ENCODE measurements at places on chromosomes 4 and X.

GRCh38 chr4:152187693-152188092, 348.2 kb downstream of the FBXW7 start:
- no peak for DNase-seq

GRCh38 chr4:86497131-86497530, 97.0 kb upstream of the PTPN13 start:
- DNase-seq = peak; percentile 48

DNA sequence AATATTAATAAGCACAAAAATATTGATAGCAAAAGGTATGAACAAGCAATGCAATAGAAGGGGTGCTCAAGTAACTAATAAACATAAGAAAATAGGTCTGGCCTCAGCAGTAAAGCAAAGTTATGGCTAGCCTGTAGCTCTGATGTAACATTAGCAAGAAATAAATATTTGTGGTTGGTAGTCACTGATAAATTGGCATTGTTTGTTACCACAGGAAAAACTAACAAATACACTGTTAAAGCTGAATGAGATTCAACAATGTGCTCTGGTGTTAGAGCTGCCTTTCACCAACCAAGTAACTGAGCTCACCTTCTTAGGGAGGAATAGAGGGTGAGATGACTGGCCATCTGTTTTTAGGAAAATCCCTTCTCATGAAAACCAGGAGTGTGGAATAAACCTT, 71.4 kb downstream of the AREG start:
- DNase-seq = no peak

- DNase-seq = peak; percentile 81
Observed at GRCh38 chrX:103878466-103879122, 46.5 kb upstream of the RAB9B start.

DNA sequence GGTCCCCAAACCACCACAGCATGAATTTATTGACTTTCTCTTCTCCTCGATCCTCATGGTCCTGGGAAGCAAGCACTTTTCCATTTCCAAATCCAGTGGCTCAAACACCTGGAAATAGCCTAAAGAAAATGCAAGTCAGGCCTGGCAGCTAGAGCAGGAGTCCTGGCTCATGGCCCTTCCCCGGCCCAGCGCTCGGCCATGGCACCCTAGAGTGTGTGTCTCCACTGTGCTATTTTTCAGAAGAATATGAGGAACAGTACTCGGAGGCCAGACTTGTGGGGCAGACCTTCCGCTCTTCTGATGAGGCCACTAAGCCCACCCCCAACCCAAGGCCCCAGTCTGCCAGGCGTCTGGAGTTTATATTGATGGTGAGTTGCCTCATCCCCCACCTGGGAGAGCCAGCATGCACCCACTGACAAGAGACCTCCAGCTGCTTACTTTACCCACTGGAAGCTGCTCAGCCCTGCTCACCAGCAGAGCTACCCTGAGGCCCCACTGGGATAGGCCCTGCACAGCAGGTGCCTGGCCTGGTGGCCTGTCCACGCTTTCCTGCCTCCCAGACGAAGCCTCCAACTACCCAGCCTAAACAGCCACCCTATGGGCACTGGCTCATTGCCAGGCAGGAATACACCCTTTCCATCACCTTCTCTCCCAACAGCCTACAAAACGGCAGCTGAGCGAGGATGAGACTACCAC, 2.3 kb upstream of the RTL5 start:
- no peak for DNase-seq

GRCh38 chrX:135595543-135595942, 75.1 kb downstream of the INTS6L start:
- DNase-seq = no peak

GRCh38 chr4:82429728-82430192, 502 bp downstream of the HNRNPDL start:
- DNase-seq = peak; percentile 58

DNA sequence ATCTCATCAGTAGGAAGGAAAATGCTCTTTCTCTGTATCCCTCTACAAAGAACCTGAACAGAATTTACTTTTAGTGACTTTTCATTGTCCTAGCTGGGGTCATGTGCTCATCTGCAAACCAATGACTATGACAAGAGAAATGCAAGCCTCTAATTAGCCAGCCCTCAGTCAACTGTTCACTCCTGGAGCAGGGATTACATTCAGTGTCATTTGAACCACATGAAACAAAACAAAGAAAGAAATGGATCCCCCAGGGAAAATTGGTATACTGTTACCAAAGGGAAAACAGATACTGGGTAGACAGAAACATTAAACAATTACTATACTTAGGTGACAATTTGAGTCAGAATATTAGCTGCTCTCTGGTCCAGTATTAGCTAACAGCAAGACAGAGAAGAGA, 173.6 kb downstream of the RCHY1 start:
- DNase-seq = no peak

- DNase-seq = peak; percentile 69
Observed at GRCh38 chr4:32499171-32499570, 1779.0 kb downstream of the PCDH7 start.

DNA sequence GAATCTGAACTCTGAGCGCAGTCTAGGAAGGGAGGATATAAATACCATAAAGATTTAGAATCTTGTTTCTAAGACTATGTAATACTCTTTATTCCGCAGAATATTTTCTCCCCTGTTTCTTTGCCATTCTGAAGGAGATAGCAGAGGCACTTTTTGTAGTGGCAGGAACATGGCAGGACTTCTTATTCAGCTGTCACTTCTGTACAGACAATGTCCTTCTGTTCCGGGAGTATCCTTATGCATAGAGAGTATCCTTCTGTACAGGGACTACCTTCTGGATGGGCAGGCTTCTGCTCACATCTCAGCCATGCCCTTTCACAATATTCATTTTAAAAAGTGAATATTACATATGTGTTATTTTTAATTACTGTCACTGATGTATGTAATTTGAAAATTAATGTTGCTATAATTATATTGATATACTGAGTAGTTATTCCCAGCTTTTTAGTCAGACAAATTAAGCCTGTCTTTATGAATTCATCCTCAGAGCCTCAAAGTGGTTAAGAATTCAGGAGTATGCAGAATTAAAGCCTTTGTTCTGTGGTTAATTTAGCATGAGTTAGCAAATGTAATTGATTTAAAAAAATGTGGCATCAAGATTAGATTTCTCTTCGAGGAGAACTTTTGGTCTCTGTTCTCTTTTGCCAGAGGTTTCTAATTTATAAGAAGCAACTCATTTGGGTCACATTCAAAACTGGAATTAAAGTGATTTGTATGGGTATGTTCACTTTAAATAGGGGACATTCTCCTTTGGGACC, 174.4 kb downstream of the FHIP1A start:
- DNase-seq = no peak

Measured in fibroblast of skin of right quadriceps (primary cell).